Esophagus squamous epithelium (tissue), 5 donors: ENCODE measurements at places on chromosomes 6 and 20.

- peak overlapping the region; percentile 35 for H3K4me3 ChIP-seq
- DNase-seq = no peak
- no peaks in the 10 kb centered on the region for H3K27me3 ChIP-seq
- peak overlapping the region; percentile 80 for H3K27ac ChIP-seq
Observed at GRCh38 chr6:7260291-7261031, 52.5 kb downstream of the SSR1 start.

- H3K36me3 ChIP-seq = peaks cover 36% of the 10 kb centered on the region
- H3K27me3 ChIP-seq = no peaks in the 10 kb centered on the region
- no peak overlapping the region for H3K4me3 ChIP-seq
- H3K27ac ChIP-seq = no peak overlapping the region
Observed at GRCh38 chr6:42696526-42697267, 25.7 kb downstream of the PRPH2 start.

DNA sequence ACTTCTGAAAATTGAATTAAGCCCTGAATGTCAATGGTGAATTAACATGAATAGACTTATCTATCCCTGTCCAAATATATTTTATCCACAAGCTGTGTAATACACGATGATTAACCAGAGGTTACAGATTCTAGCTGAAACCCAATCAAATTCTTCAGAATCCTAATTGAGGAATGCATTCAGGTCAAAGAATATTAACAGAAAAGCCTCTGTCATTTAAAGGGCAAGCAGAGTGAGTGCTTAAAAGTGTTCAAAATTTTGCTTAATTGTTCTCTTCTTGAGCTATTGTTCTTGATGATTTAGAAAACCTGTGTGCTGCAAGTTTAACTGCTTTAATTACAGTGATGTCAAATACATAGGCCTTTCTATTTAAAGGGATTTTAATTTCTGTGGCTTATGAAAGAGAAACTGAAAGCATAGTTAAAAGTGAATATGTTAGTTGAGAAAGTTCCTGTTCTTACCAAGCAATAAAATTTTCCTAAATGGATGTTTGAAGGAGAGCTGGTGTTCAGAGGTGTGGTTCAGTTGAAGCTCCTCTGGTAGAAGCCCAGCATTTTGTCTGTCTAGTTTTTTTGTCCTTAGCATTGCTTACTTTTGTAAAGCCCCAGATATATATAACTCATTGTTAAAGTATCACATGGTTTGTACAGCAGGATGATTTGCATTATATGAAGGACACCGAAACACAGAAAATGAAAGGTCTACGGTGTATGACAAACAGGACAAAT lies 466.3 kb upstream of the PLCB4 start:
- H3K27ac ChIP-seq = no peak overlapping the region
- H3K27me3 ChIP-seq = no peaks in the 10 kb centered on the region
- H3K4me3 ChIP-seq = no peak overlapping the region
- H3K36me3 ChIP-seq = no peaks in the 10 kb centered on the region
- DNase-seq = no peak

DNA sequence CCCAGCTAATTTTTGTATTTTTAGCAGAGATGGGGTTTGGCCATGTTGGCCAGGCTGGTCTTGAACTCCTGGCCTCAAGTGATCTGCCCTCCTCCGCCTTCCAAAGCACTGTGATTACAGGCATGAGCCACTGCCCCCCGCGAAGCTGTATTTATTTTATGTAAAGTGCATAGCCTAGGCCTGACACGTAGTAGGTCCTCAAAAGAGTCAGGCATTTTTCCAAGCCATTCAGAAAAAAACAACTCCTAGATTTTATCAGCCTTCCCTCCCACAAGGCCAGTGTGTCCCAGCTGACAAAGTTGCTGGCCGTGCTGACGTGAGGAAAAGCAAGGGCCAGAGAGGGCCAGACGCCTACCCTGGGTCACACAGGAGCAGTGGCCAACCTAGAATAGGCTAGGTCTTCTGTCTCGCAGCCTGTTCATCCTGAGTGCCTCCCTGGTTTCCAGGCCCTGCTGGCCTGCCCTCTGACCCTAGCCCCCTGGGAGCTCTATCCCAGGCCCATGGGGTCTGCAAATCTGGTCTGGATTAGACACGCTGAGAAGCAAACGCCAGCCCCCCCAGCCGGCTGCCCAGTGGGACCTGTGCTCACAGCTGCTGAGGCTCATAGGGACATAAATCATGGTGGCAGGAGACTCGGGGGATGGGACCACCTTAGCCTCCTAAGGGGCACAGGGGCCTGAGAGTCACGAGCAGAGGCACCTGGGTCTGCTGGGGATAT lies 11.8 kb downstream of the TCF15 start:
- H3K27ac ChIP-seq = no peak overlapping the region
- DNase-seq = no peak
- H3K4me1 ChIP-seq = no peaks in the 10 kb centered on the region

DNA sequence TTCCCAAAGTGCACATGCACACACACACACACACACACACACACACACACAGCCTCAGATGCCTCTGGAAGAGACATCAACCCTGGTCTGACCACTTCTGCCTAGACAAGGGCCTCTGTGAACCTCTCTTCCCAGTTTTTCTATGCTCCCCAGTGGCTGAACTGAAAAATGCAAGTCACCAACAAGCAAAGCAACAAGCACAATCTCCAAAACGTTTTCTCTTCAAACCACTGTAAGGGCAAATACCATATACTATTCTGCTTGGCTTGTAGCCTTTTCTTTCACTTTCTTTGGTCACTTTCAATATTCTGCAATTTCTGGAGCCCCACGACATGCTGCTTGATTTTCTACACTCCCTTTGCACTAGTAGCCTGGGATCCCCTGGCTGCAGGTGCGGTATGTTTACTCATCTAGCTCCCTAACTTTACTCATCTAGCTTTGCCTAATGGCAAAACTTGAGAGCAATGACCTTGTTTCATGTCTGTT lies 121.4 kb upstream of the DST start:
- no peaks in the 10 kb centered on the region for H3K36me3 ChIP-seq
- H3K27ac ChIP-seq = no peak overlapping the region
- peaks cover 4% of the 10 kb centered on the region for H3K4me1 ChIP-seq

DNA sequence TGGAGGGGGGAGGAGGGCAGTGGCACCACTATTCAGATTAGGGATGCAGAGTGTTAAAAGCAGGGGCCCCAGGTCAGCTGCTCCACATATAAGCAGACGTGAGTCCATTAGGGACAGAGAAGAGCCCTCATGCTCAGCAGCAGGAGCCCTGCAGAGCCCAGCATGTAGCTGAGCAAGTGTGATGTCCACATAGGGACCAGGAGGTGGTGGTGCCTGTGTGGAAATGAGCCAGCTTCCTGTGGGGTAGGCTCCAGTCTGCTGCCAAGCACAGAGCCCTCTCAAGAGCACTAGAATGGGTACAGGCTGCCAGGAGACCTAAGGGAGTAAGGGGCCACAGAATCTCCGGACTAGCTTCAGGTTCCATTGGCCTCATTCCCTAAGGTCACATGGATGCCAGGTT lies 57.9 kb upstream of the MLN start:
- DNase-seq = no peak
- no peak overlapping the region for H3K4me3 ChIP-seq
- no peaks in the 10 kb centered on the region for H3K27me3 ChIP-seq
- peaks cover 17% of the 10 kb centered on the region for H3K4me1 ChIP-seq
- no peaks in the 10 kb centered on the region for H3K36me3 ChIP-seq

GRCh38 chr6:139161169-139161568 lies 26.3 kb downstream of the HECA start:
- H3K27me3 ChIP-seq = no peaks in the 10 kb centered on the region
- H3K36me3 ChIP-seq = no peaks in the 10 kb centered on the region
- H3K4me3 ChIP-seq = no peak overlapping the region
- no peak for DNase-seq
- peak overlapping the region; percentile 22 for H3K27ac ChIP-seq

GRCh38 chr6:4113649-4114048 lies 21.7 kb downstream of the ECI2 start:
- H3K4me3 ChIP-seq = no peak overlapping the region
- DNase-seq = no peak
- no peaks in the 10 kb centered on the region for H3K4me1 ChIP-seq
- H3K36me3 ChIP-seq = peaks cover 47% of the 10 kb centered on the region
- H3K27me3 ChIP-seq = no peaks in the 10 kb centered on the region

DNA sequence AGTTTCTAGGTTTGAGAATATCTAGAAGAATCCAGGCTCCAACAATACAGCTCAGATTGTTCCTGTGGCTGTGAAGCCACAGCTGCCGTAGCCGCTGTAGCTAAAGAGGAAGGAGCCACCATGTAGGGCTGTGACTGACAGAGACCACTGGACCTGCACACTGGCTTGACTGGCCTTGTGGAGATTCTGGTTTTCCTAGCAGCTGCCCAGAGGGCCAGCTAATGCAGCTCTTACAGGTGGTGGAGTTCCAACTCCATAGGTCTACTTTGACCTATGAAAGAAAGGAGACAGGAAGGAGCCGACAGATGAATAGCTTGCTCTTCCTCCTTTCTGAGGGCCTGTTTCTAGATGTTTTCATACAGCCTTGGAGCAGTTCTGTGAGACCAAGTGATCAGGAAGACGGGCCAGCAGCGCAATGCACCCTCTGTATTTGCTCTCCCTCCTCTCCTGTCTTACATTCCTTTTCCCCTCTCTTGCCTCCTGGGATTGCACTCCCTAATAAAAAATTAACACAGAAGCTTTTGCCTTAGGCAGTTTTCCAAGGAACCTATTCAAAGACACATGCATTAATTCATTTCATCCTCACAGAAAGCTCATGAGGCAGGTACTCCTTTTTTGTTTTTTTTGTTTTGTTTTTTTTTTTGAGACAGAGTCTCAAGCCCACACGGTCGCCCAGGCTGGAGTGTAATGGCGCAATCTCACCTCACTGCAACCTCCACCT lies 51.8 kb upstream of the MYB start:
- no peak overlapping the region for H3K4me3 ChIP-seq
- H3K27me3 ChIP-seq = no peaks in the 10 kb centered on the region
- H3K4me1 ChIP-seq = no peaks in the 10 kb centered on the region
- no peak overlapping the region for H3K27ac ChIP-seq
- H3K36me3 ChIP-seq = no peaks in the 10 kb centered on the region
- no peak for DNase-seq

DNA sequence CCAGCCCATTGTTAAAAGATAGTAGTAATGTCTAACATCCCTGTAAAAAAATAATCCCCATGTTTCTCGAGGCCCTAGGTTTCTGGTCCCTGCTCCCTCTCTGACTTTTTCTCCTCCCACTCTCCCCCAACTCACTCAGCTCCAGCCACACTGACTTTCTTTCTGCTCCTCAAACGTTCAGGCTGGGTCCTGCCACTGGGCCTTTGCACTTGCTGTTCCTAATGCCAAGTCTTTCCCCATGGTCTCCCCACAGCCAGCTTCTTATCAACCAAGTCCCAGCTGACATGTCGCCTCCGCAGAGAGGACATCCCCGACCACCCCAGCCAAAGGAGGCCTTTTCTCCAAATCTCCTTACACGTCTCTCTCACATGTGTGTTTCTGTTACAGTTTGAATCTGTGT lies 21.8 kb upstream of the PTGIS start:
- no peaks in the 10 kb centered on the region for H3K27me3 ChIP-seq
- no peak overlapping the region for H3K4me3 ChIP-seq
- H3K36me3 ChIP-seq = no peaks in the 10 kb centered on the region
- no peak overlapping the region for H3K27ac ChIP-seq

DNA sequence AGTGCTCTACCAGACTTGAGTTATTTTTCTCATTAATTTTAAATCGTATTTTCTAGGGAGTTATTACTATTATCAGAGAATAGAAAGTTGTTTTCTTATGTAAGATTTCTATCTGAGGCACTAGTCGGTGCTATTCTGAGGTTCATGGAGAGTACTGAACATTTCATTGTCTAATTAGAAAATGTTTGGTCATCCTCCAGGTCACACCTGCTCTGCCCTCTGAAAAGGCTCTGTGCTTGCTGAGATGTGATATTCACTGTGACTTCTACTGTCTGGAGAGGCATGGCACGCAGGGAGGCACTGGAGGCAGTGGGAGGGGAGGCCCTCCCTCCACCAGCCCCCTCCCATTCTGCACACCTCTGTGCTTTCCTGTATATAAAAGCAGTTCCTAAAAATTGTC lies 3.0 kb downstream of the SYNDIG1 start:
- peaks cover 78% of the 10 kb centered on the region for H3K27me3 ChIP-seq
- H3K4me1 ChIP-seq = peaks cover 27% of the 10 kb centered on the region
- H3K27ac ChIP-seq = no peak overlapping the region

GRCh38 chr6:126753606-126754005 lies 364.9 kb upstream of the RSPO3 start:
- H3K36me3 ChIP-seq = no peaks in the 10 kb centered on the region
- H3K27ac ChIP-seq = no peak overlapping the region
- H3K4me3 ChIP-seq = no peak overlapping the region
- H3K27me3 ChIP-seq = no peaks in the 10 kb centered on the region
- no peak for DNase-seq

- no peak overlapping the region for H3K4me3 ChIP-seq
- H3K36me3 ChIP-seq = no peaks in the 10 kb centered on the region
- no peak overlapping the region for H3K27ac ChIP-seq
- DNase-seq = no peak
Observed at GRCh38 chr6:89886378-89887120, 7.7 kb upstream of the GJA10 start.

- DNase-seq = no peak
- H3K4me1 ChIP-seq = no peaks in the 10 kb centered on the region
- no peak overlapping the region for H3K4me3 ChIP-seq
- H3K36me3 ChIP-seq = no peaks in the 10 kb centered on the region
- no peaks in the 10 kb centered on the region for H3K27me3 ChIP-seq
- no peak overlapping the region for H3K27ac ChIP-seq
Observed at GRCh38 chr6:124524491-124525200, 437.6 kb upstream of the RNF217 start.

GRCh38 chr20:4592316-4593148 lies 129.2 kb upstream of the PRND start:
- peak overlapping the region; percentile 31 for H3K4me3 ChIP-seq
- no peak overlapping the region for H3K27ac ChIP-seq
- H3K4me1 ChIP-seq = peaks cover 8% of the 10 kb centered on the region

- H3K4me3 ChIP-seq = no peak overlapping the region
- no peaks in the 10 kb centered on the region for H3K36me3 ChIP-seq
- DNase-seq = no peak
- no peaks in the 10 kb centered on the region for H3K4me1 ChIP-seq
Observed at GRCh38 chr6:129667621-129668020, 42.4 kb downstream of the ARHGAP18 start.
